NB4 (cell line): ENCODE measurements at places on chromosomes 4 and X.
A peak's percentile ranks its signal among the peaks of the same experiment; 100 is the strongest.

GRCh38 chr4:56468097-56468422, 643 bp downstream of the SRP72 start:
- no peak for DNase-seq

DNA sequence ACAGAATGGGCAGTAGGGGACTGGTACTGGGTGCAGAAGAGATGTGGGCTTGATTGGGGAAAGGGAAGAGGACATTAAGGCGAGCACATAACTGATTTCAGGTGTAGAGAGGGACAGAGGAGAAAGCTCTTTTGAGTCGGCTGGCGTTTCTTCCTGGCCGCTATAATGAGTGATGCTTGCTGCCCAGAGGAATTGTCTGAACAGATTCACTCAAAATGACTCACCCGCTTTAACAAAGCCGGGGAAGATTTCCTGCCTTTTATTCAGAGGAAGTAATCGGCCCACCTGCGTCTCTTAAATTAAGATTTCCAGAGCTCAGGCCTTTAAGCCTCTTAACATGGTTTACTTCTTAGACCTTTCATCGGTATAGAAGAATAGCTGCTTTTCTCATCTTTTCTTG, 102.1 kb upstream of the AP1S2 start:
- DNase-seq = no peak

GRCh38 chr4:79042079-79042674, 102.9 kb upstream of the PAQR3 start:
- peak; percentile 67 for DNase-seq

GRCh38 chr4:10527438-10527837, 70.2 kb upstream of the ZNF518B start:
- DNase-seq = no peak

DNA sequence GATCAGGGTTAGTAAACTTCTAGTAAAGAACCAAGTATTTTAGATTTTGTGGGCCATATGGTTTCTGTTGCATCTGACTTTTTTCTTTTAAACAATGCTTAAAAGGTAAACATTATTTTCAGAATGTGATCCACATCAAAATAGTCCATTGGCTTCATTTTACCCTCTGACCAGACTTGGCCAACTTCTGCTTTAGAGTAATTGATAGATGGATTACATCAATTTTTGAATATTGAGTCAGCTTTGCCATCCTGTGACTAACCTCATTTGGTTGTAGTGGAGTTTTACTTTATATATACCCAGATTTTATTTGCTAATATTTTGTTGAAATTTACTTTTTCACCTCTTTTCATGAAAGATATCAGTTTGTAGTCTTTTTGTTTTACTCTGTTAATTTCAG, 559.8 kb downstream of the TLL1 start:
- DNase-seq = no peak

GRCh38 chrX:5683996-5684395, 544.7 kb downstream of the NLGN4X start:
- no peak for DNase-seq

DNA sequence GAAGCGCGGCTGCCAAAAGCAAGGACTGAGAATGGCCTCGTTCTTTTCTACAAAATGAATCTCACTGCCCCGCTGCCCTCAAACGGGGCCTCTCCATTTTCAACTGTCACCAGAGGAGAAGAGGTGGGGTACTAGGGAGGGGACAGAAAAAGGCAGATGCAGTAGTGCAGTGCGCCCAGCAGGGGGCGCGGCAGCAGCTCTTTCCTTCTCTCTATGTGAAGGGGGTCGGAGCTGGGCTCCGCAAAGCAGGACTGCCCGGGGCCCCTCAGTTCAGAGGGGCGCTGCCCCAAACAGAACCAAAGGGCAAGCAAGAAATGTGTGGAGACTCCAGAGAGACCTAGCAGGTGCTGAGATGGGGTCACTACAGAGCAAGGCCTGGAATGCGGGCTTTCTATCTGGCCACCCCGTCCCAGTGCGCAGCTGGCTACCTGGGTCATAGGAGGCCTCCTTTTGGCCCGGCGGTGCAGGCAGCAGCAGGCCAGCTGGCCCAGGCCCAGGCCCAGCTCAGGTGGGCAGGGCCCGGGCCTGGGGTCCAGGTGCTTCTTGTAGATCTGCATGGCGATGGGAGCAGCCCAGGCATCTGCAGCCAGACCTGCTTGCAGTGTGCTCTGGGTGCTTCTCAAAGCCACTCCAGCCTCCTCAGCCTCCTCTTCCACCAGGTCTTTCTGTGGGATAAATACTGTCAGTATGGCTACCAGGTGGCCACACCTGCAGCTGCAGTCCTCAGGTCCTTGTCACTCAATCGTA, 5.9 kb downstream of the IRAK1 start:
- DNase-seq = peak; percentile 61

DNA sequence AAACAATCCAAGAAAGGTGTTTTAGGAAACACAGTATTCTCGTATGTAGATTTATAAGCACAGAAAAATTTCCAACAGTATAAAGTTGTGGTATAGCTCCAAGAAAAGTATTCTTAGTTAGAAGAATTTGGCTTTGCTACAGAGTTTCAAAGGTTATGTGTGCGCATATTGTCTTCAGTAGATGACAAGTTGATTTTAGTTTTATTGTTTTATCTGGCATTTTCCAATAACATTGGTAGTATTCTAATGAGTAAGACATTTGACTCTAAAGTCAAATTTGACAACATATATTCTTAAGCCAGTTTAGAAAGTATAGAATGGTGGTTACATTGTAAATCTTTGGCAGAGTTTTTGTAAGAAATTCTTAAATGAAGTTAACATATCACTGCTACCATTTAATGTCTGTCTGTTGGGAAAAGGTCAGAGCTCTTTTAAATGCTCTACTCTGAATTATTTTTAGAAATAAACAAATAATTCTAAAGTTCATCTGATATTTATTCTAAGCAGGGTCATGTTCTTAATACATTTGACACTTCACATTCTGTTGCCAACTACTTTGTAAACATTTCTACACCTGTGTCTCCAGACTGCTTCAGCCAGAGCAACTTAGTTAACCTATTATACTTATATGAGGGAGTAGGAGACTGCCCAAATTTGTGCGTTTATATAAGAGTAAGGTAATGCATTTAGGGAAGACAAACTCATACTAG, 30.0 kb downstream of the CLCN3 start:
- no peak for DNase-seq

- peak; percentile 8 for DNase-seq
These were observed 58.1 kb downstream of the SLC10A6 start for GRCh38 chr4:86791126-86791525.

GRCh38 chr4:38449506-38450174, 214.4 kb upstream of the KLF3 start:
- DNase-seq = no peak

DNA sequence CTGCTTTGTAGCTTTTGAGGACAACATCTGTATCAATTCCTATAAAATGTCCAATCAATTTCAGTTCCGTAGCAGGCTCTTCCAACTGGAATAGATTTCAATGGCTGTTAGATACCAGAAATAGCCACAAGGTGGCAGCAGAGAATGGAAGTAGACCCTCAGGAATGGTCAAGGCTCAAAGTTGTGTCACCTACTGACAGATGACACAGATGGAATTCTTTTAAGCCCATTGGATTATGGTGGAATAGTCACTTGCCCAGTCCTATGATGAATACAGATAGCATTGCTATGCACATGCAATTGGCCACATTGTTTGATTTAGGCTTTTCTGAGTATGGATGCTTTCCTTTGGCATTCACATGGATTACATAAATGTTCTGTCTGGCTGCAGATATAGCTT, 130.4 kb upstream of the RADX start:
- DNase-seq = peak; percentile 30

DNA sequence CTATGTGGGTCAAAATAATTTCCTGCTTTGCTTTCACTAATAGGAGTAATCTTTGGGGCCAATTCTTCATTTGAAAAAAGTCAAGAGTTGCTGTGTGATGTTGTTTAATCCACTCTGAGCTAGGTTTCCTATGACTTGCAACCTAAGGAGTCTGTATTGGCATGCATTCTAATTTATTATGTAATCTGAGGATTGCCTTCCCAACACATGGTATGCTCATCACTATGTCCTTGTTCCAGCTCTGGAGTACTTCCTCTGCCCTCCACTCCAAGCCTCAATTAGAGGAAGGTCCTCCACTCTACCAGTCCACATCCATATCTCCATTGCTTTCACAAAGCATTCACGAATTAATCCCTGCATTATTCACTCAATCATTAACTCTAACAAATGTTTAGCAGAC, 56.1 kb downstream of the PPP3CA start:
- DNase-seq = no peak

- no peak for DNase-seq
These were observed 10.0 kb upstream of the GPR78 start for GRCh38 chr4:8570201-8570600.

DNA sequence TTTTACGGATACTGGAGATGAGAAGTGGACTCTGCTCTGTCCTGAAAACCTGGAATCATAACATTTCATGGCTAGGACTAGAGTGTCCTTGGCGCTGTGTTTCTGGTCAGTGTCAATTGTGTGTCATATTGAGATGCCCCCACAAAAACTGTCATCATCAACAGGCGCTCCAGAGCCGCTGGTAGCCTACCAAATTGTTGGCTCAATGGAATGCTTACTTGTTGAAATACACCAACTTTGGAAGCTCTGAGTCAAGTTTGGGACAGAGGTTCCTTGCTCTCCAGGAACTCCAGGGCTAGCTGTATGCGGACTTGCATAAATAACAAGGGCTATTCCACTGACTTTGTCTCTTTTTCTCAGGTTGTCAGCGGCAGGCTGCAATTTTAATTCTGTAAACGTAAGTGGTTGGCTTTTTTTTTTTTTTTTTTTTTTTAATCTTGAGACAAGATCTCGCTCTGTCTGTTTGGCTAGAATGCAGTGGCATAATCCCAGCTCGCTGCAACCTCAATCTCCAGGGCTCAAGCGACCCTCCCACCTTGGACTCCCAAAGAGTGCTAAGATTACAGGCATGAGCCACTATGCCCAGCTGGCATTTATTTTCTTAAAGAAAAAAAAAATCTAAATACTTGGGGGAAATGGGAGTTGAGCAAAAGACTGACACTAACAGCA, 871 bp upstream of the HPGD start:
- no peak for DNase-seq

DNA sequence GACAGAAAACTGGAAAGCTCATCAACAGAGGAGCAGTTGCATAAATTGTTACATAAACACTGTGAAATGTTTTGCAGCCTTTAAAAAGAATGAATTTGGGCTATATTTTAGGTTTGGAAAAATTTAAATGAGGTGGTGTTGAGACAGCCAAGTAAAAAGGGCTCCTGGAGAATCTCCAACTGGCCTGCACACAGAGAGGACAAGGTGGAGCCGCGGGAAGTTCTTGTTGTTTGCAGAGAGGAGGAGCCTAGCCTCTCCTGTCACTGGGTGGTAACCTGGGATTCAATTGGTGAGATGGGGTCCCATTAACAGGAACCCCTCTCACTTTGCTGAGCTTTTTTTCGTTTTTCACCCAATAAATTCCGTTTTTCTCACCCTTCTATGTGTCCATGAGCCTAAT, 13.4 kb downstream of the GIMD1 start:
- no peak for DNase-seq

- no peak for DNase-seq
These were observed 35.1 kb downstream of the PITX2 start for GRCh38 chr4:110587666-110588285.

GRCh38 chr4:78629991-78630541, 78.5 kb downstream of the ANXA3 start:
- DNase-seq = no peak

- DNase-seq = peak; percentile 0
These were observed 212.7 kb downstream of the RPA4 start for GRCh38 chrX:97096385-97096784.

DNA sequence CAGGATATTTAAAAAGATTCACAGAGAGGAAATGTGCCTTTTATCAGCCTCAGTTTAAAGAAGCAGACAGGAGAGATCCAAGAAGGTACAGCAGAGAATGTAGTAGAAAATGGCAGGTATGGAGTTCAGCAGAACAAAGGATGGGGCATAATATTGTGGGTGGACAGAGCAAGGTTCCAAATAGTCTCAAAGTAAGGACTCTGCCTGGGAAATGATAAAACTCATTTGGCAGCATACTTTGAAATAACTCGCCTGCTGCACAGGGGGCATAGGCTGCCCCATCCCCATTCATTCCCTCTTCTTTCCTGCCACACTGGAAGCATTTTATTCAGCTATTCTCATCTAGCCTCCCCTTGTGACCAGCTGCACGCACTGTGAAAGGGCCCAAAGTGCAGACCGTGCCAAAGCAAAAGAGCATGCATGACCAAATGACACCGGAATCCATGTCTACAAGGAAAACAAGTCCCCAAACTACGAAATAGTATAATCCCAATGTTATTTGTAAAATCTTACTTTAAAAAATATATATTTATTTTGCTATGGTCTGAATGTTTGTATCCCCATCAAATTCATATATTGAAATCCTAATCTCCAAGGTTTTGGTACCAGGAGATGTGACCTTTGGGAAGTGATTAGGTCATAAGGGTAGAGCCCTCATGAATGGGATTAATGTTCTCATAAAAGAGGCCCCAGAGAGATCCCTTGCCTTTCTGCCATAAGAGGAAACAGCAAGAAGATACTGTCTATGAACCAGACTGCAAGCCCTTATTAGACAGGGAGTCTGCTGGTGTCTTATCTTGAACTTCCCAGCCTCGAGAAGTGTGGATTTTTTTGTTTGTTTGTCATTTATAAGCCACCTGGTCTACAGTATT, 77.4 kb upstream of the PRSS48 start:
- DNase-seq = no peak

- DNase-seq = no peak
These were observed 155.7 kb downstream of the SNCA start for GRCh38 chr4:89681219-89681618.

GRCh38 chr4:78845472-78845871, 69.3 kb downstream of the BMP2K start:
- DNase-seq = peak; percentile 42

- DNase-seq = no peak
These were observed 182.9 kb downstream of the ZIC3 start for GRCh38 chrX:137748827-137749226.

- no peak for DNase-seq
These were observed 182.3 kb downstream of the RPA4 start for GRCh38 chrX:97065973-97066372.

DNA sequence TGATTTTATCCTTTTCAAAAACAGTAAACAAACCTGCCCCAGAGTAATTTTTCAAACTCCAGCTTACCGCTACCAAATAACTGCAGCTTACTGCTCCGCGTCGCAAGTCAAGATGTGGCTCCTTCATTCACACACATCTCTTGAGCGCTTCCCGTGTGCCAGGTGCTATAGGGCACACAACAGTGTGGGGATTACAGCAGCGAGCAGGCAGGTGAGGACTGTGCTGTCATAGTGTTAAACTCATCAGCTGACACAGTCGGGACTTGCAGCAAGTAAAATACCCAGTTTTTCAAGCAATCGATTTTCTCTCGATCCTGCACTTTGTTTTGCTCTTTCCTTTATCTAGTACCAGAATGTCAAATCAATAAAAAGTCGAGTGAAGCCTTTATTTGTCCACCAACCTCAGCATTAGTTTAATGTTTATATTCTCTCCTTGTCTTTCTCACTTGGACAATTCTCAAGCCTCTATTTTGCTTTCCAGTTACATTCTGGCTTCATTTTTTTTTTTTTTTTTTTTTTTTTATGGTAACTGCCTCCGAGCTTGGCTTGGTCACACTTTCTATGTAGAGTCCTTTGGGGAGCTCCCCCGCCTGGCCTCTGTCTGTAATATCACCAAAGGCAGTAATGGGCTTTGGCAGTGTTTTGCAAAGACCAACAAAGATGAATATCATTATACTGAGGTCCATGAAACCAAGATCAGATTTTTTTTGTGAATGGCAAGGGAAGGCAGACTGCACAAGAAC, 8.3 kb upstream of the ASB5 start:
- peak; percentile 22 for DNase-seq

GRCh38 chrX:112834031-112834845, 6.4 kb downstream of the AMOT start:
- DNase-seq = no peak
